ENCODE measurements at places on chromosomes 16 and 17. TPM values are rescaled to one million over a fixed set of nuclear protein-coding genes. Genes with fewer than 3 reads are reported as not detected.

- no peak for DNase-seq
These were observed 13.6 kb downstream of the CHD9 start for GRCh38 chr16:53068423-53068833.

ETV4 gene
- 7.2 TPM for total RNA-seq

FKBP10 gene
- 159 TPM for total RNA-seq

DNA sequence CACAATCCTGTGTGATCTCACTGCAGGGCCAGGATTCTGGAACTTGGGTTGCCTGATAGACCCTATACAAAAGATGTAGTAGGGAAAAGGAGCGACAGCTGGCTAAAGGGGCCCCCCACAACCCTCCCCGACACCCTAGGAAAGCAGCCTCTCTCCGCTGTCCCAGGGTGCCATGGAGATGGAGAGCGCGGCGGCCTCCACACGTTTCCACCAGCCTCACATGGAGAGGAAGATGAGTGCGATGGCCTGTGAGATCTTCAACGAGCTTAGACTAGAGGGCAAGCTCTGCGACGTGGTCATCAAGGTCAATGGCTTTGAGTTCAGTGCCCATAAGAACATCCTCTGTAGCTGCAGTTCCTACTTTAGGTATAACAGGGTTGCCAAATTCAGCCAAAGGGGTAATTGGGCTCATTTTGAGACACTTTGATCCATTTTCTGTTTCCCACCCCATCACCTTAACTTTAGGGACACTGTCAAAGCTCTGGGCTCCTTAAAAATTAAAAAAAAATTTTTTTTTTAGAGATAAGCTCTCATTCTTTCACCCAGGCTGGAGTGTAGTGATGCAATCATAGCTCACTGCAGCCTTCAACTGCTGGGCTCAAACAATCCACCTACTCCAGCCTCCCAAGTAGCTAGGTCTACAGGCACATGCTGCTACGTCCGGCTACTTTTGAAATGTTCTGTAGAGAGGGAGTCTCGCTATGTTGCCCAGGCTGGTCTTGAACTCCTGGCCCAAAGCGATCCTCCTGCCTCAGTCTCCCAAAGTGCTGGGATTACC is at the start of gene KLHL10:
TSS of gene KLHL10 (plus strand) at position 65 of the 778 bp plus-strand sequence. CDS start at position 173, 108 bp downstream.
- no peak for DNase-seq

CDH5 gene
- 263 TPM for total RNA-seq

GRCh38 chr16:627454-628239 is 3.1 kb upstream of the WFIKKN1 start:
- DNase-seq = no peak

DNA sequence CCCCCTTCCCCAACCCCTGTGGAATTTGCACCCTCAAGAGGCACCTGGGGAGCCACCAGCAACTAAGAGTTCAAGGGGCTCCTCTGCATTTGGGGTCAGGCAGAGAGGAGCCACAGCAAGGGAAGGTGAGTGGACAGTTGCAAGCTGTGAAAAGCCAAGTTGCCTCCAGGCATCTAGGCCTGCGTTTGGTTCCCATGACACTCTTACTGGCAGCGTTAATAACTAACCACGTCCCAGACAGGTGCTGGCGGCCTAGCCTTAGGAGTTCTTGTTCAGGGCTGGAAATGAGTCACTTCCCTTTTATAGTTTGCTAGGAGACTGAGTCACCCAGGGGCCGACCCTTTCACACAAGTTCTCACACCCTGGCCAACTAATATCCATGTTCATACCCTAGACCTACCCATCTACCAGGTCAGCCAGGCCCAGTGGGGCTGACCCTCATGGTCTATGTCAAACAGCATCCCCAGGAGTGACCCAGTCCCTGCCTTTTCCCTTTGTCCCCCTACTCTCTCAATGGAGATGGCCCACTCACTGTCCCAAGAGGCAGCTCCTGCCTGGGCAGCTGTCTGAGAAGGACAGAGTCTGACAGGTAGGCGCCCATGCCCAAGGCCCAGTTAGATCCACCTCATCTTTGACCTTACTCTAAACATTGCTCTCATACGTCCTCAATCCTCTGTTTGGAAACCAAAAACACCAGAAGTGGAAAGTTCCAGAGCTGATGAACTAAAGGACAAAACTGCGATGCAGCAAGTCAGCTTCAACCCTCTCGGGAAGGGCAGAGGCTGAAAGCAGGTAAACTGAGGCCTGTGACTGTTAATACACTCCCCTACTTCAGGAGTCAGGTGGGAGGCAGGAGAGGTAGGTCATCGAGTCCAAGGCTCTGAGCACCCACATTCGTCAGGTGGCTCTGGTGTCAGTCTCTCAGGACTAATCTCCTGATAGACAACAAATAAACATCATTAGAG is 300.6 kb downstream of the SOX9 start:
- DNase-seq = peak; percentile 98
